ENCODE measurements at places on chromosomes 7 and 10.

DNA sequence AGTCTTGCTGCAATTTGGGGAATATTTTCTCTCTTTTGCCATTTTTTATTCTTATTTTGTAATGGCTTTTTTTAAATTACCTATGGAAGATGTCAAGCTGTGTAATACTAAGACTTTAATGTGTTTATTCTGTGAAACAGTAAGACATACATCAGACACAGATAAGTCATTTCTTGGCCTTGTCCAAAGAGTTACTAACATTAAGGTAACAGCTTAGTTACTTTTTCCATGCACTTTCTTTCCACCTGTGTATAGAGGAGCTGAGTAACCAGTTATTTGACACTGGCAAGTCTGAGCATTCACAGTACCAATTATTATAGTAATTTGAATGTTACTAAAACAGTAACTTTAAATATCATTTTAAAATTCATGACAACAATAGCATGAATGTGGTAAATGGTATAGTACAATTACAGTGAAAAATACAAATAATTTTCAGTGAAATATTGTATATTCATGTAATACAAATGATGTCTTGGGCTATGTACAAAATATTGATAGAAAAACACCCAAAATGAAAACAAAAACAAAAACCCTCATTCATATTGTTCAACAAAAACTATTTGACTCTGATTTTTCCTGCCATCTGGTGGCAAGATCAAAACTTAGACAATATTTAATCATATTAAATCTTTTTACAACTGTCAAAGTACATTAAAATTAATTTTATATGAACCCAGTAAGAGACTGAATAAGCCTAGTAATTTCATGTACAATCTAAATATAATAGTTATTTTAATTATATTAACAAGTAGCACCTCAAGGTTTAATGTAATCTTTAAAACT lies 259.8 kb upstream of the SEMA3A start:
- no peak for DNase-seq

DNA sequence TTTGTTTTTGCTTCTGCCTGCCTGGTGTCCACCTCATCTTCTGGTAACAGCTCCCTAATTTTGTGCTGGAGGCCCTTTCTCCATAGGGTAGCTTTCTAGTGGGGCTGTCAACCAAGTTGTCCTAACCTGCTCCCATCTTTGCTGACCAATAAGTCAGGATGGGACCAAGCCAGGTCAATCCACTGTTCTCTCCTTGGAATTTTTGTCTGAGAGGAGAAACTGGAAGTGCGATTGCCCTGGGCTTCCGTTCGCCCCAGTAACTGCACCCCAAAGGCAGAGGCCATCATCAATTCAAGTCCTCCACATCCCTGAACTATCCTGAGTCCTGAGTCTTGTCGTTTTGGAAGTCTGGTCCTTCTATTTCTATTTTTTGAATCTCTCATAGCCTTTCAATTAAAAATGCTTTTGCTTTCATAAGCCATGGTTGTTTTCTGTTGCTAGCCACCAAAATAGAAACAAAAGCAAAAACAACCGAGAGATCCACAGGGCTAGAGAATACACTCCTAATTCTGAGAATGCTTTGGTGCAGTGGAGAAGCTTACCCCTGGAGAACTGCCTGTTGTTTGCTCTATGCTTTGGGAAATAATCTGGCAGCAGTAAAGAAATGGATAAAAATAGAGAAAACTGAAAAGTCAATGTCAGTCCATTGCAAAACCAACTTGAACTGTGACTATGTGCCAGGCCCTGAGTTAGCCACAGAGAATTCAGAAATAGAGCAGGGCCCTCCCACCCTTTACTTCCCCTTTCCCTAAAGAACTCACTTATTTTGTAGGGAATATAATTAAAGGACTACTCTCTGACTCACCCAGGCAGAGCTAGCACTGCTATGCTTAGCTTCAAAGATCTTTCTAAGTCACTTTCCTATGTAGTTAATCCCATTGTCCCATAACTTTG lies 368.1 kb downstream of the CXCL12 start:
- no peak for DNase-seq

- DNase-seq: no peak
Measured at GRCh38 chr10:46551701-46552525, 4.5 kb downstream of the GPRIN2 start.

GRCh38 chr7:42843205-42843800 lies 68.6 kb downstream of the C7orf25 start:
- no peak for DNase-seq

DNA sequence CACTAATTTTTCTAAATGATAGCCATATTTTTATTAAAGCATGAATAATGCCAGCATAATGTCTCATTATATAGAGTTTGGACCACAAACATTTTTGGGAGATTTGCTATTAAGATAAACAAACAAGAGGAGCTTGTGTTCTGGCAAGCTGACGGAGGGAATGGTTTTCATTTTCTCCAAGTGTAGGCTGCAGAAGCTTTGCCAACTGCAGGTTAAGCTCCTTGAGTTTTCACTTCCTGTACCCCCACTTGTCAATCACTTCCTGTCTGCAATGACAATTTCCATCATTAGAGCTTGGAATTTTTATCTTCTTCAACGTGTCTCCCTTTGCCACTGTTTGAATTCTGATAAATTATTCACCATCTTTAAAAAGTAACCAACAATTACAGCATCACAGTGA lies 13.4 kb downstream of the EBF3 start:
- no peak for DNase-seq

DNA sequence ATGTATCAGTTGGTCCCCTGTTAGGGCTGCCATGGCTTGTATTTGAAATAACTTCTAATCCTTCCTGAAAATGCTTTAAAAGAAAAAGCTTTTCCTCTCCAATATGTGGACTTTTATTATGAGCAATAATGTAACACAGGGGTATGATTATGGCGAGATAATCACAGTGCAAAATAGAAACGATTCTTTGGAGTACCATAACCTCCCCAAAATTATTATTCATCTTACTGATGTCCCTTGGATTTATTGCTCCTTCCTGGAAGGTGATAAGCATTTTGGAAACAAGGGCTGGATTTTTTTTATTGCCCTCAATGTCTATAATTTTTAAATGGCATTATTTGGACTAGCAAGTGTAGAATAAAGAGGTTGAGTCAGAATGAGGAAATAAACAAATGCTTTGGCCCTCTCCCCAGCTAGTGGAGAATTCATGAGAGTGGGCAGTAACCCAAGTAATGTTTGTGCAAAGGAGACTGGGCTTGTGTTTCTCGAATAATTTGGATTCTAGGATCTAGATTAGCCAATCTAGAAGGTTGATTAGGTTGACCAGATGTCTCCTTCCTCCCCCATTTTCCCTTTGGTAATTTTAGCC lies 403.9 kb upstream of the CELF2 start:
- DNase-seq: no peak

All from stimulated activated CD4-positive, alpha-beta T cell treated with anti-CD3 and anti-CD28 coated beads, Interleukin-4, amount 100 ng/mL, for 4 hours (primary cell).